Activated CD4-positive, alpha-beta T cell treated with anti-CD3 and anti-CD28 coated beads, Interleukin-2, Interleukin-6, amounts not matched to agents 100 ng/mL and 50 ng/mL, durations not matched to agents 16 hours and 8 hours (primary cell): ENCODE measurements at places on chromosomes 16 and 17.

DNA sequence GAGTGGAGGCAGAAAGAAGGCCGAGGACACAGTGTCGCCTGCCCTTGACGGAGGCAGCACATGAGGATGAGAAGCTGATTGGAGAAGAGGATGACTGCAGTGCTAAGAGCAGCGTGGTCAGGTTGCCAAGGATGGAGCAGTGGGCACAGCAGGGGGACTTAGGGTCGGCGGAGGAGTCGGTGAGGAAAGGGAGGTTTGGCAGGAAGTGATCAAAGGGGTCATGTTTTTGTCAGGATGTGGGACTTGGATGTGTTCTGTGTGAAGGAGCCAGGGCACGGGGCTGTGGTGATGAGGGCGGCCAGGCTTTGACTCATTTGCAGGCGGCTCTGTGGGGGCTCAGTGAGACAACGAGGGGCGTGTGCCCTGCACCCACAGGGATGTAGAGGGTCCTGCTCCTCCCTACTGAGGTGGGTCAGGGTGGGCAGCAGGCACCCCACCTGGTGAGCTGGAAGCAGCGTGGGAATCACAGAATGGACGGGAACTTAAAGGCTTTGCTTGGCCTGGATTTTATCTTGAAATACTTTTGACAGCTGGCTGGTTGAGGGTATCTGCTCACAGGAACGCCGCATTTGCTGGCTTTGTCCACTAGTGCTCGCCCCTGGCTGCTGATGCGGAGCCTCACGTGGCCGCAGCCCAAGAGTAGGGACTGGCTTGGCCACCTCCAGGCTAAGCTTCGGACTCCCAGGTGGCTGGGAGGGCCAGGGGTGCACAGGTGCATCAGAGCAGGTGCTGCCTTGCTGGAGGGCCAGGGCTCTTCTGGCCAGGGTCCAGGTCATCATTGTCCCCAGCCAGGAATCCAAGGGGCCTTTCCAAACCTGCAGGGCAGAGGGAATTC lies 6.0 kb downstream of the MPG start:
- DNase-seq: peak; percentile 26

DNA sequence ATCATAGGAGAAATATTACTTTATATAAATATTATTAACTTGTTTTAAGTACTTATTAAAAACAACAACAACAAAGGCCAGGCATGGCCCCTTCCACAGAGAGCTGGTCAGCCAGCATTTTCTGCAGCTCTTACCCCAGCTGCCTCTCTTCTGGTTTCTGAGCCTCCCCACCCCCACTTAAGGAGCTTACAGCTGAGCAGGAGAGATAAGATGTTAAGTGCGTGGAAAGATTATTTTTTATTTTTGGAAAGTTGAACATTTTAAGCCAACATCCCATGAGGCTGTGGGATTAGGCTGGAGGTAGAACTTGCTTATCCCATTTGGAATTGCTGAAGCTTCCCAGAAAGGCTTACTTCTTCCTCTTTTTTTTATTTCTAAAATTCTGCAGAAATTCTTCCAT lies 401.2 kb downstream of the SEC14L1 start:
- DNase-seq: no peak

- no peak for DNase-seq
Measured at GRCh38 chr17:67656494-67657203, 61.1 kb upstream of the NOL11 start.

DNA sequence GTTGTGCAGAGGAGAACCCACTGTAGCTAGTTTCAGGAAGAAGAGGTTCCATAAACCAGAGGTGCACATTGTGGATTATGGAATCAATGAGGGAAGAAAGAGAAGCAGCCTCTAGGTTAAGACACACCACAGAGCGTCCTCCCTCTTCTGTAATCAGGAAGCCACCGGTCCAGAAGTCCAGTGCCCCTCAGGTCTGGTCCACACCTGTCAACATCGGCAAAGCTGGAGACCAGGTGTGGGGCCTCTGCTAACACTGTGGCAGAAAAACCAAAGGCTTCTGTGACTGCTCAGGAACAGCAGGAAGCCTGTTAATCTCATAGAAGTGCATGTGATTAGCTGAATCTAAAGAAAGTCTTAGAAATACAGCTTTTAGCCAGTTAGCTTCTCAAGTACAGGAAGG lies 23.3 kb downstream of the LIMD2 start:
- DNase-seq: no peak

DNA sequence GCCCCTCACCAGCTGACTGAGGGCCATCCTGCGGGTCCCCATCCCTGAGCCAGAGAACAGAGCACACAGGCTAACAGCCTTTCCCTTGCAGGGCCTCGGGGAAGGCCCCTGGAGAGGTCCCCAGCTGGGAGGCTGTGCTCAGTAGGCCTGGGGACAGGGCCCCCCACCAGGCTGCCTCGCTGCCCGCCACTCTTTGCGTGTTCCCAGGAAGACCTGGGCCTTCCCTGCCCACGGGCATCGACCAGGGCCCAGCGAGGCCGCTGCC lies 785 bp downstream of the HID1 start:
- no peak for DNase-seq

DNA sequence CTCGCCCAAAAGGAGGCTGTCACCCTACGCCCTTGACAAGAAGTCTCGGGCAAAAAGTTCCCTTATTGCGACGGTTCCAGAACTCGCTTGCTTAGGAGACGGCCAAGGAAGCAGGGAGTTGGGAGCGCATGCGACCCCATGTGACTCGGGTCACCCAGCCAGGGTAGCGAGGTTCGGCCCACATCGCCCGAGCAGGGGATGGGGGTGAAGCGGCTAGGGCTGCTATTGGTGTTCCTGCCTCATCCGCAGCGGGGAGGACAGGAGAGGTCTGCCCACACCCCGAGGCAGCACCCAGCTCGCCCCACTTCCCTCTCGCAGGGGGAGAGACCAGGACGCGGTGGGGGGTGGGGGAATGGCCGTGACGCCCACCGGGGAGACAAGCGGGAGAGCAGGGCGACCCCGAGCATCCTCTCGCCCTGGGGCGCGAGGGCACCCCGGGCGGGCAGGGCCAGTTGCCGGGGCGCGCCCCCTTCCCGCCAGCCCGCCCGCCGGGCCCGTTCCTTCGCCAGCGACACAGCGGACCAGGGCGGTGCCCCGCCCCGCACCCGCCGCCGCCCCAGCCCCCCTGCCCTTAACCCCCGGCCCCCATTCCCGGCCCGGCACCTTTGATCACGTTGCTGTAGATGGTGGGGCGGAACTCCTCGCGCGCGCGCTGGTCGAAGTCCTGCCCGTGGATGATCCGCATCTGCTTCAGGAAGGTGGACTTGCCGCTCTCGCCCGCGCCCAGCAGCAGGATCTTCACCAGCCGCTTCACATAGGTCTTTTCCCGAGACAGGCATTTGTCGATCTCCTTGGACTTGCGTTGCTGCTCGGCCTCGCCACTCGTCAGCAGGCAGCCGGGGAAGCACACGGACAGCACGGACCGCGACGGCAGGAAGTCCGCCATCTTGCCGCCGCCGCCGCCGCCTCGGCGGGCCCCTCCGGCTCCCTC lies 567 bp downstream of the GNA13 start:
- peak; percentile 59 for DNase-seq

- no peak for DNase-seq
Measured at GRCh38 chr17:79028496-79029326, 4.7 kb downstream of the C1QTNF1 start.

DNA sequence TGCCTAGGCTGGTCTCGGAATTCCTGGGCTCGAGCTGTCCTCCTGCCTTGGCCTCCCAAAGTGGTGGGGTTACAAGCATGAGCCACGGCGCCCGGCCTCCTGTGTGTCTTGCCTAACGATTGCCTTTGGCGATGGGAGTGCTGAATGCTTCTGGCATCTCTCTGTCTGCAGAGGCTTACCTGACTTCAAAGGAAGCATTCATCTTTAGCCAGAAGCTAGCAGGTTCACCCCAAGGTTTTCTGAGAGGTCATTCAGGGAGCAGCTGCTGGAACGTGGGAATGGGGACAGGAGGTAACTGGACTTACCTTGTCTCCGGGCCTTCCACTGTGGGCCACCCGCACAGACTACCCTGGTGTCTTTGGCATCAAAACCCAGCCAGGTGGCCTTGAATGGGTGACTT lies 54.7 kb downstream of the PLCG2 start:
- no peak for DNase-seq

GRCh38 chr17:43572368-43572980 lies 26.3 kb upstream of the ETV4 start:
- DNase-seq: no peak

GRCh38 chr17:44219616-44220212 lies at the start of gene UBTF:
Gene UBTF, minus strand, starts transcription at chr17:44219675. Its CDS starts 1,446 bp downstream, at chr17:44218229.
- peak; percentile 69 for DNase-seq

GRCh38 chr17:74287031-74287602 lies 13.1 kb downstream of the DNAI2 start:
- no peak for DNase-seq

GRCh38 chr16:75761108-75761507 lies 34.8 kb upstream of the CPHXL start:
- DNase-seq: no peak

DNA sequence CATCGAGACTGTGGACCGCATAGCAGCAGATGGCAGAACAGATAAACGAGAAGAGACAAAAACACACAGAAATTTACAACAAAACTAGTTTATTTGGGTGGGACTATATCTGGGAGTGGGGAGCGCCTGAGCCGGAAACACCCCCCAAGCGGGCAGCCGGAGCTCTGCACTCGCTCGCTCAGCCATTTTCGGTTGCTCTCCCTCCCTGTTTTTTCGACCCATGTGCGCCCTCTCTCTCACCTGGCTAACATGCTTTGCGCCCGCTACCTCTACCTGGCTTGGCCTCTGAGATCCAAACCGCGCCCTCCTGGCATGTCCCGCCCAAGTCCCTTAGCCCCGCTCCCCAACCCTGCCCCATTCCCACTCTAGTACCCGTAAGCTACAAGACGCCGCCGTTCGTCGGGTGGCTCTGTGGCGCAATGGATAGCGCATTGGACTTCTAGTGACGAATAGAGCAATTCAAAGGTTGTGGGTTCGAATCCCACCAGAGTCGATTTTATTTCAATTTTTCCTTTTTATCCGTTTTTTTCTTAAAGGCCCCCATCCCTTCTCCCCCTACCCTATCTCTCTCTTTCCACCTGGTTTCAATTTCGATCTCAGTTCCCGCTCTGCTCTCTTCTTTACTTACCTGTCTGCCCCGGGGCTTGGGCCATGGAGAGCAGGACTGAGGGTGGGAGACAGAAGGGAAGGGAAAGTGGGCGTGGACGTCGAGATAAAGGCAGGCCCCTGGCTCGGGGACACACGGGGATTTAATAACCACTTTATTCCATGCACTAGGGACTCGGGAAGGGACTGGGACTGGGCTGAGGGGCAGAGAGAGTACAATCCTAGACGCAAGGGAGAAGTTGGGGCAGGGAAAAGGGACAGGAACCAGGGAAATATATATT lies 2.4 kb upstream of the ALOXE3 start:
- peak; percentile 92 for DNase-seq

DNA sequence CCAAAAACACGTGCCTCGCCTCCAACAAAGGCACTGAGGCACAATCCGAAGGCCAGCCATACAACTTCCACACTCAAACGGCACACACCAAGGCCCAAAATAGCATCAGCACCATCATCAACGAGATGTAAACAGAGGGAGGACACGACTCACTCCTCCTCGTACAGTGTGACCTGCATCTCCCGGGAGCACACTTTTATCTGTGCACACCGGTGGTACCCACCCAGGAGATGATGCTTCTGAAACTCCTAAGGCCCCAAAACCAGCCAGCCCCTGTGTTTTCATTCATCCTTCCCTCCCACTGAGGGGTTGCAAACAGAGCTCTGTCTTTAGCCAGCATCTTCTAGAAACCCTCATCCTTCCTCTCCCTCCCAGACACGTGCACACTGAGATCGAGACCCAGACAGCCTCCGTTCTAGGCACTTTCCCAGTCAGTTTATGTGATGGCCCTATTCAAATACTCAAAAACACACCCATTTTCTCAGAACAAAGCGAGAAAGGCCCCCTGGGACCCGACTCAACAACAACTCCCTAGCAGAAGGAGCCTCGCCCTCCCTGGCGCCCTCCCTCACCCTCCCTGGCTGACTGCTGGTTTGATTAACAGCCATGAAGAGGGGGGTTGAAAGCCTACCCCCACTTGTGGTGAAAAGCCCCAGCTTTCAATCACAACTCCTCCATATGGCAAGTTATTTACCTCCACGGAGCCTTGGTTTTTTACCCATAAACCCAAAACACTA lies 76.3 kb downstream of the GAS7 start:
- no peak for DNase-seq

GRCh38 chr16:89586853-89587252 lies 11.3 kb downstream of the CPNE7 start:
- DNase-seq: no peak

DNA sequence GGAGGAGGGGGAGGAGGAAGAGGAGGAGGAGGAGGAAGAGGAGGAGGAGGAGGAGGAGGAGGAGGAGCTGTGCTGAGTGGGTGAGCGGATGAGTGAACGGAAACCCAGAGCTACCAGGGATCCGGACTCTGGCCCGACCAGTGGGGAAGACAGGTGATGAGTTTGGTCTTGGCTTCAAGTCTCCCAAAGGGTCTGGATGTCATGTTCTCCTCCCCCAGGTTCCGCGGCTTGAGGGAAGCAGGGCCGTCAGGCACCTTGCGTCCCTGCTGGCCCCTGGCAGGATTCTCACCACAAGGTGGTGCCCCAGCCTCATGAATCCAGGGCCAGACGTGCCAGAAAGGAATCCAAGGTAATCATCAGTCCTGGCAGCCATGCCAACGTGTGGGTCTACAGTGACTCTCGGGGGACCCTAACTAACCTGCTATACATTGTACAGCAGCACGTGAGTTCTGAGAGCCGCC lies 13.5 kb upstream of the ABAT start:
- DNase-seq: peak; percentile 63

DNA sequence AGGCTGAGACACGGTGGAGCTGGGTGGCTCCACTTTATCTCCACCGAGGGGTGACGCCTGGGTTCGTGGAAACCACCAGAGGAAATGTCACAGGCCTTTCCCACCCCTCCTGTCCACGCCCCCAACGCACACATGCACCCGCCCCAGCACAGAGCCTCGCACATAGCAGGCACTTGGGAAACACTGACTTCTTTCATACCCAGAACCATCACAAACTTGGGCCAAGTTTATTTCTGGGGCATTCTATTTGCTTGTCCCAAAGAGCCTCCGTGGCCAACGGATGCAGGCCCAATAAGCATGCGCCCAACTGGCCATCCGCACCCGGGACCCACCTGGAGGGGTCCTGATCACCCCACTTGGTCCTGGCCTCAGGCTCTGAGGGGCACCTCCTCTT lies 3.3 kb downstream of the BCAR1 start:
- no peak for DNase-seq

DNA sequence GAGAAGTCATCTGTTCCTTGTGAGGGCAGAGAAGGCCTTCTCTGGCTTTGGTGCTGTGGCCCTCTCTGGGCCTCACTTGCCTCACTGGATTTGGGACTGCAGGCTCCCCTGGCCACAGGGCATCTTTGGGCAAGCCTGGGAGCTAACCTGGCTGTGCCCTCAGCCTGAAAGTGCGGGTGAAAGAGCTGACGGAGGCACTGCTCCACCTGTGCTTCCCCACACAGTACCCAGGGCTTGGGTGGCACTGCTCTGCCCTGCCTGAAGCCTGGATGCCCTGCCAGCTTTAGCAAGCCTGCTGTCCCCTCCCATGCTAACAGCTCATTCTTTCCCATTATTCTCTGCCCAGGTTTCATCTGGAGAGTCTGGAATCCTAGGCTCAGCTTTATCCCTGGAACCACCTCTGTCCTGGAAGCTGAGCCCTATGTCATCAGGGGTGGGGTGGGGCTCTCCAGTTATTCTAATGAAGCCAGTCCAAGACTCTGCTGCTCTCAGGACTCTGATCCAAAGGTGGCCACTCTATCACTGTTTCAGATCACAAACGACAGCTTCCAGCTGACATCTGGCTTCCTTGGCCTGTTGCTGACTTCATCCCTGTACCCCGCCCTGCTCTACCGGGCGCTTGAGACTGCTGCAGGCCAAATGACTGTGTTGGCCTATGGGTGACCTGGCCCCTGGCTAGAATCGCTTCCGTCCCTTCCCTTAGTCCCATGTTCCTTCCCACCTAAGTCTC lies 29.3 kb downstream of the HIC1 start:
- no peak for DNase-seq

GRCh38 chr16:84647828-84648594 lies at the start of gene KLHL36:
Gene KLHL36, plus strand, starts transcription at chr16:84648511. Its CDS starts 2,357 bp downstream, at chr16:84650868.
- peak; percentile 75 for DNase-seq
